ENCODE measurements at places on chromosomes 1 and 21.
A peak's percentile ranks its signal among the peaks of the same experiment; 100 is the strongest.

DNA sequence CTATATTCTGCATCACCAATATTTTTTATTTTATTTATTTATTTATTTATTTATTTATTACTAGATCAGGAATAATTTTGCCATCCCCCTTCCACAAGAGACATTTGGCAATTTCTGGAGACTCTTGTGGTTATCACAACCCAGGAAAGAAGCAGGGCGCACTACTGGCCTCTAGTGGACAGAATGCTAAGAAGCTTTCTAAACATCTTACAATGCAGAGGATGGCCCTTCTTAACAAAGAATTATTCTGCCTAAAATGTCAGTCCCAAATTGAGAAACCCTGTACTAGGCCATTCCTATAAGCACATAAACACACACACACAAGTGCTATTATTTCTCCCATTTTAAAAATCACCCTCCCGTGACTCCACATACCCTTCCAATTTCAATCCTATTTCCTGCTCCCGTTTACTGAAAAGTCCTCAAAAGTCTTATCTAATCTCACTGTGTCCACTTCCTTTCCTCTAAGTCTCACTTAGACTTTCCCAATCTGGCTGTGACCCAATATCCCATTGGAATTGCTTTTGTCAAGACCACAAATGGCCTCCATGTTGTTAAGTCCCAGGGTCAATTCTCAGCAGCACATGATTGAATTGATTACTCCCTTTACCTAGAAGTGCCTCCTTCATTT lies 43.7 kb upstream of the RNF11 start:
- peak; percentile 57 for DNase-seq

- DNase-seq, result no peak
Measured at GRCh38 chr1:76374086-76374485, 299.5 kb downstream of the ST6GALNAC3 start.

GRCh38 chr1:156860628-156861423 lies at the start of gene NTRK1:
NTRK1 (plus strand) TSS chr1:156860865; CDS start chr1:156860935, 70 bp downstream.
- no peak for DNase-seq

GRCh38 chr1:2009101-2010053 lies 5.8 kb upstream of the CFAP74 start:
- no peak for DNase-seq

- peak; percentile 87 for DNase-seq
Measured at GRCh38 chr21:36499578-36500471, 19.9 kb upstream of the CLDN14 start.

GRCh38 chr1:229296541-229296941 lies 25.6 kb downstream of the RAB4A start:
- DNase-seq, result no peak

DNA sequence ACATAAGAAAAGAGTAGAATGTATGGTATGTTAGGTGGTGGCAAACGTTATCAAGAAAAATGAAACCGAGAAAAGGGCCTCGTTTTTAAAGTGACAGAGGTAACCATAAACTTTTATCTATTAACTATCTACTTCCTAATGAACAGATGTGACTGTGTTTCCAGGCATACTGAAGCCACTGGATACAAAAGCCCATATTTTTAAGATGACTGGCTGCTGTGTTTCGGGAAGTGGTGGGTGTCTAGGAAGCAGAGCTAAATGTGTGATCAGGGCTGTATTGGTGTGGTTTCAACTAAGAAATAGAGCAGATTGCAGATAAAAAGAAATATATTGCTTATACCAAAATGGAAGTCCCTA lies 71.8 kb downstream of the CHRM3 start:
- DNase-seq, result no peak

- DNase-seq, result no peak
Measured at GRCh38 chr1:235714205-235714897, 64.8 kb upstream of the GNG4 start.

GRCh38 chr1:237901299-237901934 lies 10.7 kb upstream of the ZP4 start:
- no peak for DNase-seq

- DNase-seq, result peak; percentile 90
Measured at GRCh38 chr1:32501865-32502264, 37.0 kb downstream of the ZBTB8B start.

Data from prostate gland (tissue), 2 donors.